ENCODE measurements at places on chromosomes 6 and 20.

DNA sequence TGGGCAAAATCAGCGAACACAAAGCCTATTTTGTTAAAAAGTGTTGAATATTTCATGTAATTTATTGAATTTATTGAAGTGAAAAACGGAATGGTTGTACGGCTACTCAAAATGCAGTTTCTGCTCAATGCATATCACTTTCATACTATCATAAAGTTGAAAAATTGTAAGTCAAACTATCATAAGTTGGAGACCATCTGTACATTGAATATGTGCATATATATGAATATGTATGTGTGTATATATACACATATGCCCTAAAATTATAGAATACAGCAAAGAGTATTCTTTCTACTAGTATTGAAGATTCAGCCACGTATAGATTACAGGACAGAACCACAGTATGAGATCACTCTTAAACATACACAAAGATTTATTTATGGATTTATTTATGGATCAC, 499.0 kb upstream of the SULF2 start:
- DNase-seq, result no peak

- no peak for DNase-seq
Observed at GRCh38 chr6:151675746-151676459, 131.6 kb upstream of the ESR1 start.

DNA sequence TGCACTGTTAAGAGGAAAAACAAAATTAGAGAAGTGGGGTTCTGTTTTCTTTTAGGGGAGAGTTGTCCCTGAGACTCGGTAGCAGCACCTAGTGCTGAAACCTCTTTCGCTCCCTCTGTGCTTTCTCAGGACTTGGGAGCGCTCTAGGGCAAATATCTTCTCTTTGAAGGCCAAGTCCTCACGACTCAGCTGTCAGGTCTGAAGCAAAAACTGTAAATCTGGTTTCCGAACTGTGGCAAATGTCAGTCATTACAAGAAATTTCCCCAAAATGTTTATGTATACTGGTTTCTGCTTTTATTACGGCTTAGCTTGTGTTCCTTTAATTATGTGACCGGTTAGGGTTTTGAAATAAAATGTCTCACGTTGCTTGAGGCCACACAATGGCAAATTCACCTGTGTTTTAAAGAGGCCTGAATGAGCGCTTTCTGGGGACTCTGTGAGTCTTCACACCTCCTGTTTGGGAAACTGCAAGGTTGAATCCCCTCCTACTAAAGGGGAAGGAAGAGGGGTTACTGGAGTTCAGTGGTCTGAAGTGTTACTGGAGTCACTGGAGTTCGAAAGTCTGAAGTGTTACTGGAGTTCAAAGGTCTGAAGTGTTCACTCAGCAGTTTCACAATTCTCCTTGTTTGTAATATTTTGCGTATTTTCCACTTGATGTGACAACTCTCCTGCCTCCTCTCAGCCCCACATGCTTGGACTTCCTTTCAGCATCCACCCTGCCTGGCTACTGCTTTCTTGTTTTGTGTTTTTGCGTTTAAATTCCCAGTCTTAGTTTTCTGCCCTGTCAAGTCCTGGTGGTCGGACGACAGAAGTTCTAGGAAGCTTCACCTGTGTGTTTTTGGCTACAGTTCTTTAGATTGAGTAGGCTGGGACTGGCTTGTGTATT, 1.6 kb downstream of the SMPDL3A start:
- no peak for DNase-seq

DNA sequence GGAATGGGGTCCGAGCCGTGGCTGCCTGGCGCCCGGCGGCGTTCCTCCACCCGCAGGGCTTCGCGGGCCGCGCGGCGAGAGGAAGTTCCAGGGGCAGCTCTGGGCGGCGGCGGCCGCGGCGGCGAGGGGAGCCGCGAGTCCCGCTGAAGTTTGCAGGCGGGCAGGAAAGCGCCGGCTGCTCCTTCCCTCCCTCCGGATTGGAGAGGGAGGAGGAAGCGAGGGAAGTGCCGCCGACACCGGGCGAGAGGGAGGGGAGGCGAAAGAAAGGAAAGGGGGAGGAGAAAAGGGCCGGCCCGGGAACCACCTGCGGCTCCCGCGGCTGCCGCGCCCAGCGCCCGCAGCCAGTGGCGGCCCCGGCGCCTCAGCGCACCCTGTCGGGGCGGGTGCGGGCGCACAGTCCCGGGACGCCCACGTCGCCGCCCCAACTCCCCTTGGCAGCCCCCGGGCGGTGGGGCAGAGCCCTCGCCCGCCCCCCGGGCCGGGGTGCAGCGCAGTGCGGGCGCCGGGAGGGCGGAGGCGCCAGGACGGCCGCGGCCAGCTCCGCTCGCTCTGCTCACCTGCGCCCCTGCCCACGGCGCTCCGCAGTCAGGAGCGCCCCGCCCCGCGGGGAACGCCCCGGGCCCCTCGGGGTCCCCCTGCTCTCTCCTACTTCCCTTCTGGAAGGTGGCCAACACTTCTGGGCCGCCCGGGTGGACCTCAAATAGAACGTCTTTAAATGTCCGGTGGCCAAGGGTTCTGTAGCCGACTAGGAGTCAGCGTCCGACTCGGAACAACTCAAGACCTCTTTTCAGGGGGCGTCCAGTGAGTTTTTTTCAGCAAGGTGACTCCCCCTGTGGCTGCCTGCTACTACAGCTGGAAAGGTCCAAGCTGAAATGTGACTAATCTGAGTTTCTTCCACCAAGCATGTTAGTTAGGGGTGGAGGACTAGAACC, 80.3 kb upstream of the CCDC28A start:
- peak; percentile 35 for DNase-seq

- DNase-seq, result no peak
Observed at GRCh38 chr6:15747354-15747883, 84.6 kb upstream of the DTNBP1 start.

- DNase-seq, result no peak
Observed at GRCh38 chr6:135002229-135002844, 52.3 kb downstream of the HBS1L start.
